ENCODE measurements at places on chromosomes 4 and X.

GRCh38 chr4:124483048-124483906 is 229.3 kb downstream of the ANKRD50 start:
- no peak for DNase-seq

DNA sequence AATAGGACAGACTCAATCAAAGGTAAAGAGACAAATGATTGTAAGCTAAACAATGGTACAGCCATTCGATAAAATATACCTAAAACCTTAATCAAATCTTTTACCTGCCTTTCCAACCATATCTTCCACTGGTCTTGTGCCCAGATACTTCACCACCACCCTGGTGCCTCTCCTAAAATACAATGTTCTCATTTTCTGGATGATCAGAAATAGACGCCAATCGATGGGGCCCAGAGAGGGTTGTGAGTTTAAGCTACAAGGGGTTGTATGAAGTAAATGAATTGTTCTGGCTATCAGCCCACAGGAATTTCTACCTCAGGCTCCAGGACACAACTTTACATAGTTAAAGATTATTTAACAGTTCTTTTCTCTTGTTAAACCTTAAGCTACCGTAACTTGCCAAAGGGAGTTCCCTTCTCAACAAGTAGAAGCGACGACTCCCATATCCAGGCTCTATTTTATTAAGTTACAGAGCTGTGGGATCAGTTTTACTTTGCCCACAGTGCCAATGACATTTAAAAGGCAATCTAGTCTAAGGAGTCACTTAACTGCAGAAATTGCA is 99.1 kb downstream of the CHRNA9 start:
- no peak for DNase-seq

DNA sequence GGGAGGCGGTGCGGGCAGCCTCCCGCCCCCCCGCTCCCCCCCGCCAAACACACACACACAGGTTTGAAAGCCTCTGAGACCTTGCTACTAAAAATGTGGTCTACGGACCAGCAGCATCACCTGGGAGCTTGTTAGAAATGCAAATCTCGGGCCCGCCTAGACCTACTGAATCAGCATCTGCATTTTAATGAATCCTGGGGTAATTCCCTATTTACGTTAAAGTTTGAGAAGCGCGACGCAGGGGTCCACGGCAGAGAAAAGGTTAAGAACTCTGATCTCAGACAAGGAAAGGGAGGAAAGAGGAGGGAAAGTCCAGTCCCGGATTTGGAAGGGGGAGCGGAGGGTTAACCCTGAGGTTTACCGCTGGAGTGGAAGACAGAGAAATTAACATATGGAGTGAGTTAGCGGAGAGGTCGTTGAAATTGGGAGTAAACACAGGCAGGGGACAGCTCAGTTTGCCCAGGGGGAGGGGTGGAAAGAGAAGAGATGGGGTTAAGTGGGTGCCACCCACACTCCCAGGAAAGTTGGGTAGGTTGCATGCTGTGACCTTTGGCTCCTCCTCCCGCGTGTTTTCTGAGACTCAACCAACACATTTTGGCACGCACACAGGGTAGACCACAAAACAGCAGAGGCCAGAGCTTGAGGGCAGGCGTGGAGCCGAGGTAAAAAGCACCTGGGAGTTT is 483.6 kb downstream of the BCOR start:
- DNase-seq: no peak

DNA sequence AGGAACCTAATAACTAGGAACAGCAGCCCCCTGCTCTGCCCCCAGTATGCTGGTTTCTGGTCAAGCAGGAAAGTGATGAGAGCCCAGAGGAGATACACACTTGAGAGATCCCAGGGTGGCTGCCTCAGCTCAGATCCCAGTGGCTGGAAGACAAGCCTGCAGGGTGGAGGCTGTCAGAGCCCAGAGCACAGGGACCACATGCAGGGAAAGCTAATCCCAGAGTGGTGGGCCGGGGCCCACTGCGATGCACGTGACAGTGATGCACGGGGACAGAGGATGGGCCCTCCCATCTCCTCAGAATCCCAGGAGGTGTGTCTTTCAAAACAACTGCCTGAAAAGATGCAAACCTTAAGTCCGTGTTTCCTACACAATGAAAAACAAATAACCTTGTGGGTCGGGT is 29.1 kb upstream of the CRMP1 start:
- no peak for DNase-seq

DNA sequence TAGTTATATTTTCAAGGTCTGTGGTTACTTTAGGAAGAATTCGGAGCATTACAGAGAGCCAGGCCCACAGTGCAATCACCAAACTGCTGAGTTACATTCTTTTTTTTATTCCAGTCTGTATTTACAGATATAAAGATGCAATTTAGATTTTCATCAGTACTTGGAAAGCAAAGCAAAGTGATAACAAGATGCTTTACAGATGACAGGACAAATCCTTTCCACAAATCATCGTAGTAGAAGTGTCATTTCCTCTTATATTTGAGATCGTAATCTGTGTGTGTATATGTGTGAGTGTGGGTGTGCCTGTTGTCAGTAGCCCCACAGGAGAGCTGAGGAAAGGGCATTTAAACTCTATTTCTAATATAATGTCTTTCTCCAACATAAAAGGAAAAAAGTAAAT is 1893.7 kb downstream of the STIM2 start:
- DNase-seq: no peak

DNA sequence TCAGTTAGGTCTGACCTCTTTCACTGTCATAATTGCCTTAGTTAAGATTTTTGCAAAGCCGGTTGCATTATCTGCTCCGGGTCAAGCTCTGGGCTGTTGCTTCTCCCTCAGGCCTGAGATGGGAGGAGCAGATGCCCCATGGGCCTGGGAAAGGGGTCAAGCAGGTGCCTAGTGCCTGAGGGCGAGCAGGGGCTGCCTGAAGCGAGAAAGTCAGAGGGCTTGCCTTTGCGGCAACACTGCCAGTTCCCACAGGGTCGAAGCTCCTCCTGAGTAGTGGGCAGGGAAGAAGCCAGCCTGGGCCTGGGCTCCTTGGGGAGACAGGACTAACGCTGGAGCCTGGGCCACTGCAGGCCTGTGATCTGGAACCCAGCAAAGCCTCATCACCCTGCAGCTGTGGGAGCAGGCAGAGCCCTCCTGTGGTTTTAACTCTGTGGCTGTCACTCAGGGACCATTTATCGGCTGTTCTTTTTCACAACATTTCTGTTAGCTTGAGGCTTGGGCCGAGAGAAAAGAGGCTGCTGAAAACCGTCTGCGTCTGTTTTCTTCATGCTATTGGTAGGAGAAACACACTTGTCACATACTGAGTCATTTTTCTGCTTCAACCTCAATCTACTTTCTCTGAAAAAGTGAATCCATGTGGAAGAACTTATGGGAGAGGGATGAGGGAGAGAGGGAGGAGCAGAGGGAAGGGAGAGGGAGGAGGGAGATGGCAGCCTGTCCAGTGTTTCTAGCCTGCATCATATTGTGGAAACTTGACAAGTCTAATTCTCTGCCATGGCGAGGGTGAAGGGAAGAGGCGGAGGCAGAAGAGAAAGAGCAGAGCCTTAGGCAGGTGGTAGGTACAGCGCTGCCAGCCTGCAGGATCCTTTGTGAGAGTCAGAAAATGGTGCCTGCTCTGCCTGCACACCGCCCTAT is 68.4 kb downstream of the RHOH start:
- DNase-seq: no peak

GRCh38 chr4:37653601-37654000 is 32.6 kb downstream of the RELL1 start:
- DNase-seq: no peak

DNA sequence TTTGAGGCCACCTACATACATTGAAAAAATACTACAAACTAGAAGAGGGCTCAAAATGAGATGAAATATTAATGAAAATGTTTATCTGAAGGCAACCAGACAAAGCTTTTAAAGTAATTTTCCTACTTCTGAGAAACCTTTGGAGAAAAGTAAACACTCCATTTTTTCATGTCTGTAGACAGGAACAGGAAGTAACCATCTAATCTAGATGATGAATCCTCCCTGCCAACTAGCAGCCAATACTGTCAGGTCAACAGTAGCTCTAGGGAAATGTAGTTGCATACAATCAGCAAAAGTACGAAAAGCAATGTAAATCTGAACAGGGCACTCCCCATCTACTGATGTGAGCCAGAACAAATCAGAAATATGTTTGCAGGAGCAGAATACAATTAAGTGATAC is 49.0 kb downstream of the AMMECR1 start:
- no peak for DNase-seq

DNA sequence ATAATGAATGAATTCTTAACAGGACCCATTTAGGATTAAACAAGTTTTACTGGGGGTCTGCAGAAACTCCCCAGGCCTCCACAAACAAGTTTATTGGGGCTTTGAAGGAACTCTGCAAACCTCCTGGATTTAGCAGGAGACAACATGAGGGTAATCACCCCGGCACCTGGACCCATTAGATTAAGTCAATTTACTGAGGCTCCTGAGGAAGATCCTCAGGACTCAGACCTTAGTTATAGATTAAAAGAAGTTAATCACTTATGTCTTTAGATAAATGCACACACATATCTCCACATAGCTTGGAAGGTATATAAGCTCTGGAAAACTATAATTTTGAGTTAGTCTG is 29.4 kb downstream of the XG start:
- DNase-seq: no peak

GRCh38 chr4:155885666-155886065 is 17.8 kb upstream of the TDO2 start:
- DNase-seq: no peak

DNA sequence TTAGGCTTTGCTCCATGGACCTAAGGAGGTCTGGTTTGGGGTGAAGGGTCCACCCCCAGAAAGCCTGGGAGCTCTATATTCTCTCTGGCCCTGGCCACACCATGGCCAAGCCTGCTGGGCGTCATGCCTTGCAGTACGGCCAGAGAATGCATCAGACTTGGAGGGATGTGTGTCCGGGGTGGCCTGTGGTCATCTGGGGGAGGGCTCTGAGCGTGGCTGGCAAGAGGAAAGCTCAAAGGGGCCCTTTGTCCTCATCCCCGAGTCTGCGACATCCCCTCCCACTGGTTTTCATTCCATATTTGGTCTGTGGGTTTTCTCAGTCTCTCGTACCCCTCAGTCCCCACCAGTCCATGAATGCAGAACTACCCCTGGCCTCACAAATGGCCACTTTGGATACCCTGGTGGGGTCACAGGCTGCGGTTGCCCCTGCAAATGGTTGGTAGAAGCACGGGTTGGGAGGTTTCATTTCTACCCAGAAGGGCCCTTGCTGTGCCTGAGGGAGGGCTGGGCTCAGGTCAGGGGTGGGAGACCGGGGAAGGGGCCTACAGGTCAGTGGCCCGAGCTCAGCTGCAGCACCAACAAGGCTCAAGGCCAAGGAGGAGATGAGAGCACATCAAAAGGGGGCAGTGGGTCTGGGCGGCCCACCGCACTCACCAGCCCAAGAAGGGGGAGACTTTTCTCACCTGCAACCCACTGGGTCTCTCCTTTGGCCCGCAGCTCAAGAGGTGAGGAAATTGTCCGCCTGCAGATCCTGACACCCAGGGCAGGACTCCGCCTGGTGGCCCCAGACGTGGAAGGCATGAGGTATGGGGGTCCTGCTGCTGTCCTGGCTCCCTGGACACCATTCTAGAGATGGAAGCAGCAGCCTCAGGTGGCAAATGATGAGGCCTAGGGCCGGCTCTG is 30.2 kb downstream of the ZNF185 start:
- DNase-seq: no peak

- DNase-seq: no peak
These were observed 279.8 kb upstream of the BOD1L1 start for GRCh38 chr4:13907255-13907751.

GRCh38 chrX:75038925-75039324 is 113.7 kb upstream of the NEXMIF start:
- no peak for DNase-seq

GRCh38 chrX:6228720-6229119 is at the start of gene NLGN4X:
Gene NLGN4X, minus strand, starts transcription at chrX:6228867. Its CDS starts 77,401 bp downstream, at chrX:6151466.
- DNase-seq: no peak
